ENCODE measurements at places on chromosomes 16 and 17.

DNA sequence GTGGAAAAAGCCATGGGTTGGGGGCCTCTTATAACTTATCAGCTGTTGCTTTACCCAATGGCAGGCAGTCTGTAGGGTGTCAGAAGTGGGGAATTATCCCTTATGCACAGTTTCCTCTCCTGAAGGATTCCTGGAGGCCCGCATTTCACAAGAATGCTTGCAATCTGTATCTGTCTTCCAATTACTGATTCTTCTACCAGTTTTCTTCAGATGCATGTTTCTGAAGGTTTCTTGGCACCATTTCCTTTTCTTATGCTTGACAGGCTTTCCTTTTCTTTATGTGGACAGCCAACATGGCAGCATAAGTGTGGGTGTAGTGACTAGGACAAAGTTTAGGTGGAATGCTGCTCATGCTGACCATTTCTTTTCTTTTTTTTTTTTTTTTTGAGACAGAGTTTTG lies 36.1 kb downstream of the MAP3K3 start:
- DNase-seq, result no peak

DNA sequence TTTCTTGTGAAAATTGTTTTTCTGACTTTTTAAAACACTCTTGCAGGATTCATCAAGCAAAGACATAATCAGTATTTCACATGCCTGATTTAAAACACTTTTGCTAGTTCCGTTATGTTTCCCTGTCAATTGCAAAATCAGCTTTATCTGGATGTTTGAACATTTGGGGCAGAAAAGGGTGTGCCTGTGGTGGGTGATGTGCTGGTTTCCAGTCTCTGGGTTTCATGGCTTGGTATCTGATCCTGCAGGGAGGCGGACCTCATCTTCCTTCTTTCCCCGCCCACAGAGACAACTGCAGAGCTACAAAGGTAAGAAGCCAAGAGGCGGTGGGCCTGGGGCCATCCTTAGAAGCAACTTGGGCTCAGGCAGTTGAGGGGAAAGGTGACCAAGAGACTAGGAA lies 41.8 kb downstream of the NLRC5 start:
- no peak for DNase-seq

DNA sequence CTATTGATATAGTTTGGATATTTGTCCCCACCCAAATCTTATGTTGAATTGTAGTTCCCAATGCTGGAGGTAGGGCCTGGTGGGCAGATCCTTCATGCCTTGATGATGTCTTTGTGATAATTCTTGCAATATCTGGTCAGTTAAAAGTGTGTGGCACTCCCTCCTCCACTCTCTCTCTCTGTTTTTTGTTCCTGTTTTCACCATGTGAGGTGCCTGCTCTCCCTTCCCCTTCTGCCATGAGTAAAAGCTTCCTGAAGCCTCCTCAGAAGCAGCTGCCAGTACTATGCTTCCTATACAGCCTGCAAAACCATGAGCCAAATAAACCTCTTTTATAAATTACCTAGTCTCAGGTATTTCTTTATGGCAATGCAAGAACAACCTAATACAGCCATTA lies 47.3 kb downstream of the TOM1L2 start:
- DNase-seq, result no peak

DNA sequence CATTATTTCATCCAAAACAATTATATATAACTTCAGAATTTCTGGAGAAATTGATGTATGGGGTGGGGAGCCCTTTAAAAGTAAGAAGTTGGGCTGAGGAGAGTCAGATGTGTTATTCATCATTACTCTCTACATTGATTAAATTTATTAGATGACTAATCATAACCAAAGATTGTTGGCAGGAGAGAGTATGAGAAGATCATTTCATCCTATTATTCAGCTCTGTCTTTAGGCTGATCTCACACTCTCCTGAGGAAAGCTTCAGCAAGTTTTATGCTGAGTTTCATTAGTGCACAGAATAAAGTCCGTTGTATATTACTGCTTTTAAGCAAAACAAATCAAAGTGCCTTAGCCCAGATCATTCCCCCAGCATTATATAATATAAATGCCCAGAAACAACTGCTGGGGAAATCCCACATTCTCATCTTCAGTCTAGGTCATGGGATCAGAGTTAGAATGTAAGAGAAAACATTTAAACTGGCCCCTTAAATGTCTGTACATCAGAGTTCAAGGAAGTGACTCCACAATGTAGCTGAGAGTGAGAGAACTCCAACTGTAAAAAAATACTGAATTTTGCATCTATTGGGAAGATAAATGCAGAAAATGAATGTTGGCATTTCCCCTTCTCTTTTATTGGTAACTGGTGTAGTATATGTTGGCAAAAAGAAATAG lies 130.1 kb upstream of the HLF start:
- no peak for DNase-seq

DNA sequence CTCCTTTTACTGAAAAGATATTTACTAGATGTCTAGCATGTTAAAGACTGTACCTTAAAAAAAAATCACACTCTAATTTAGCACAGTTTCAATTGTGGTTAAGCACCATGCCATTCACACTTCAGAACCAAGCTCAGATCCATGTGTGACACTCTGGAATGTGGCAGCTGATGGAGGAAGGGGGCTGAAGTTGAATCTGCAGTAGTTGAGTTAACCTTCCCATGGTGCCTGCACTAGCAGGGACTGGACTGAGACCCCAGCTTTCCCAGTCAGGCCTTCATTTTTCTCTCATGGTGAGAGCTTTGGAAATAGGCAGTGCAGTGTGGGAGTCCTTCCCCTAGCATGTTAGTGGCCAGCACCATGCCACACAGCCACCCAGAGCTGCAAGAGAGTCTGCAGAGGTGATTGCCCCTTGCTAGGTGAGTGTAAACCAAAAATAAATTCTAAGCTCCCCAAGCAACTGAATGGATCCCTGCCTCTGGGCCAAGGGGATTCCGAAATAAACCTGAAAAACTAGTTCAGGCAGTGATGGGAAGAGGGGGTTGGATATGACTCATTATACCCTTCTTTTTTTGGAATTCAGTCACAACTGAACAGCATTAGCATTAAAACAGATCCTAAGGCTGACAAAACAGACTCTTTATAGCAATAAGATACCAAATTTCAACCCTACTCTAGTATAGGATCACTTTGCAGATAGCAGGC lies 208.5 kb downstream of the WWOX start:
- no peak for DNase-seq

GRCh38 chr17:9817086-9817485 lies 4.8 kb downstream of the GSG1L2 start:
- no peak for DNase-seq
